Renal cortex interstitium (tissue), 15 donors: ENCODE measurements at places on chromosomes 6 and 20.

DNA sequence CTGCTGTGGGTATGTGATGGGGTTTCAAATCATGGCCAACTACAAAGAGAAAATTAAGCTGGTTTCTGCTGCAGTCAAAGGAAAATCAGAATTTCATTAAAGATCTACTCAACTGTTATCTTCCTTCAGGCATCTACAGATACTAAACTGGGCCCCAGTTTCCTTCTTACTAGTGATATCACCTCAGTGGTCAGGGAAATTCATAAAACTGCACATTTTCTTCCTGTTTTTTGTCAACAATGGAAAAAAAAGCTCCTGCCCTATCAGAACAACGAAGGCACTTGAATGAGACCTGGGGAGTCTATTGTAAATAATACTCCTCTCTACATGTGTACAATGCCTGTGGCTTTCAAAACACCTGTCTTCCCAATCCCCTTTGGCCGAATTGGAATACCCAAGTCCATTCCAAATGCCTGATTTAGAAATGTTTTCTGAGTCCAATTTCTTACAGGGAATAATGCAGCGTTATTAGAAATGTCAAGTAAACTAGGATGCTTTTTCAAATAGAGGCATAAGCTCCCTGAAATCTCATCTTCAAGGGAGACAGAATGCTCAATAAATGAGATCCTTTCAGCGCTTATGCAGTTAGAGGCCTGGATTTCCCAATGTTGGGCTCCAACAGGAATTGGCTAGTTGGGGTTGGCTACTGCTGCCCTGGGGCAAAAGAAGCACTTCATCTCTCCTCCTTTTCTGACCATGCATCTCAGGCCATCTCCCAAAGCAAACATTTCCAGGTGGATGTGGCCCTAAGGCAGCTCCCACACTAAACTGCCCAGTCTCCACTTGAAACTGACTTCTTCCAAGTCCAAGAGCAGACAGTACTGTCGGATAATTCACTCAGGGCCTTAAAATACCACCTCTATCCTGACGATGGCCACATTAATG lies 143.3 kb downstream of the NFATC2 start:
- DNase-seq = no peak

DNA sequence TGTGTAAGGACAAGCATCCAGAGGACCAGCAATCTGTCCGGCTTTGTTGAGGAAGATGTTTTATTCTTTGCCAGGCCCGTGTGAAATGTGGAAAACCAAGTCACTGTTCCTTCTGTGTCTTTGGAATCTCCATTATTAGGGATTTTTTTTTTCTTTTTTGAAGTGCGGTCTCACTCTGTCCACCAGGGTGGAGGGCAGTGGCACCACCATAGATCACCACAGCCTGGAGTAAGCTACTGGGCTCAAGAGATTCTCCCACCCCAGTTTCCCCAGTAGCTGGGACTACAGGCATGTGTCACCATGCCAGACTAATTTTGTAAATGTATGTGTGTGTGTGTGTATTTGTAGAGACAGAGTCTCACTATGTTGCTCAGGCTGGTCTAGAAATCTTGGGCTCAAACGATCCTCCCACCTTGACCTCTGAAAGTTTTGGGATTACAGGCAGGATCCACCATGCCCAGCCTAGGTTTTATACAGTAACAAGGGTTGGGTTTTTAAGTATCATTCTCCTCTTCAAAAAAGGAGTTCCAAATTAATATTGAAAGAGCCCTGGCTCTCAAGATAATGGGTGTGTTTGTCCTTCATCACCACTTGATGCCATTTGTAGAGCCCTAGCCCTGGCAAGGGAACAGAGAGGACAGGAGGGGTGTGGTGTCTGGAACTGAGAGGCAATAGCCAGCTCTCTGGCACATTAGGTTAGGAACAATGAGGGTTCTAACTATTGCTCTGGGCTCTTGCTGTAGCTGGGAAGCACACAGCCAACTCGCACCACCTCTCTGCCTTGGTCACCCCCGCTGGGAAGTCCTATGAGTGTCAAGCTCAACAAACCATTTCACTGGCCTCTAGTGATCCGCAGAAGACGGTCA lies 3.1 kb downstream of the LAMP5 start:
- no peak for DNase-seq

- DNase-seq = no peak
These were observed 12.5 kb downstream of the ID1 start for GRCh38 chr20:31617432-31618104.

- no peak for DNase-seq
These were observed 19.7 kb downstream of the NINL start for GRCh38 chr20:25565578-25566157.

- no peak for DNase-seq
These were observed 2.1 kb downstream of the BTN1A1 start for GRCh38 chr6:26502165-26502564.

DNA sequence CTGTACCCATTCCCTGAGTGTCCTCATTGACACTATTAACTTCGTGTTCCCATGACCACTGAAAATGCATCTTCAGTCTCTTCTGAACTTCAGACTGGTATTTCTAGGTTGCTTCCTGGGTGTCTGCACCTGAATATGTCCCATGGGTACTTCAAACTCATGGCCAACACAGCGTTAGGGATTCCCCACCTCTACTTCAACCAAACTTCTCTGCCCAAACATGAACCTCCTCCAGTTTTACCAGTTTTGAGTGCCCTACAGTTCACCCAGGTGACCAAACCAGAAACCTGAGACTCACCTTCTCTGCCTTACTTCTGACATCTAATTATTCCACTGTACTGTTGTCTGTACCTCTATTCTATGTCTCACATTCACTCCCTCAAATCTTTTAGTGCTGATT lies 99.5 kb upstream of the SUPT3H start:
- no peak for DNase-seq

GRCh38 chr6:43146709-43147688 lies 24.1 kb upstream of the SRF start:
- no peak for DNase-seq

- DNase-seq = no peak
These were observed 6.6 kb upstream of the SAMHD1 start for GRCh38 chr20:36957875-36958667.

DNA sequence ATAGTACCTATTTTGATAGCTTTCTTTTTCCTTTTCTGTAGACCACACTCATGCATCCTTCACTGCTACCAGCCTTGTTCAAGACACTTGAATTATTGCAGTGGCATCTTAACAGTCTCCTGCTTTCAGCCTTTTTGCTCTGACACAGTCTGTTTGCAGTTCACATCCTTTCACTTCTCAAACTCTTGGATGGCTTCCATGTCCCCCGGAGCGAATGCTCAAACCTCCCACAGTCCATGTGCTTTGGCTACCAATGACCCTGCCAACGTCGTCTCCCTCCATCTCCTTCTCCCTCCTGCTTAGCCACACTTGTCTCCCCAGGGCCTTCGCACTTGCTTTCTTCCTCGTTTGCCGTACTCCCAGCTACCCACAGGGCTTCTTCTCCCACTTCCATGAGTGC lies 270.0 kb upstream of the ZFP64 start:
- no peak for DNase-seq

DNA sequence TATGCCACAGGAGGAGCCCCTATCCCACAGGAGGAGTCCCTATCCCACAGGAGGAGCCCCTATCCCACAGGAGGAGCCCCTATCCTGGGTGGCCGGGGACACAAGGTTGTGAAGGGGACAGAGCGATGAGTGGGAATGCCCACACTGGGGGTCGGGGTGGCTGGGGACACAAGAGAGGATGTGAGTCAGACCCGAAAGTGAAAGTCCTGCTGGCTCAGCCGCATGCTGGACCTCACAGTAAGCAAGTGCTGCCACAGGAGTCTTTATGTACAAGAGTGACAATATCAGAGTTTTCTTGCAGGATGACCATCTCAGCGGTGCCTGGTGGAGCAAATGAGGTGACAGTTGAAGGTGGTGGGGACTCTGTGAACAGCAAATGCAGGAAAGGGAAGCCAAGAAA lies 93.7 kb downstream of the PSMB1 start:
- no peak for DNase-seq

DNA sequence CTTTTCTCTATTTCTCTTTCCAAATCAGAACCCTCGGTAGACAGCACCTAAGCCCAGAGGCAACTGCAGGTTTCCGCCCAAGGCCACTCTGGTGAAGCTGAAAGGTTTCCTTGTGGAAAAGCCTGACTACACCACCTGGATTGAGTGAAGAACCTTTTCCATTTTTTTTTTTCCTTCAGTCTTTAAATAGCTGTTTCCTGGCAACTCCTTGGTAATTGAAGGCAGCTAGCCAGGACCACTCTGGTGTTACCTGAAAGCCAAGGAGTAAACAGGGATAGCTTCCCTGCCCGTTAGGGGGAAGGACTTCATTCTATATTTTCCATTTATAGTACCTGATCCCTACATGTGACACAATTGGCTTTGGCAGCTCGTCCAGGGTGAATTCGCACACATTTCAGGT lies 1238.4 kb downstream of the GRIK2 start:
- DNase-seq = no peak

- no peak for DNase-seq
These were observed 13.8 kb downstream of the VAPB start for GRCh38 chr20:58402827-58403226.

DNA sequence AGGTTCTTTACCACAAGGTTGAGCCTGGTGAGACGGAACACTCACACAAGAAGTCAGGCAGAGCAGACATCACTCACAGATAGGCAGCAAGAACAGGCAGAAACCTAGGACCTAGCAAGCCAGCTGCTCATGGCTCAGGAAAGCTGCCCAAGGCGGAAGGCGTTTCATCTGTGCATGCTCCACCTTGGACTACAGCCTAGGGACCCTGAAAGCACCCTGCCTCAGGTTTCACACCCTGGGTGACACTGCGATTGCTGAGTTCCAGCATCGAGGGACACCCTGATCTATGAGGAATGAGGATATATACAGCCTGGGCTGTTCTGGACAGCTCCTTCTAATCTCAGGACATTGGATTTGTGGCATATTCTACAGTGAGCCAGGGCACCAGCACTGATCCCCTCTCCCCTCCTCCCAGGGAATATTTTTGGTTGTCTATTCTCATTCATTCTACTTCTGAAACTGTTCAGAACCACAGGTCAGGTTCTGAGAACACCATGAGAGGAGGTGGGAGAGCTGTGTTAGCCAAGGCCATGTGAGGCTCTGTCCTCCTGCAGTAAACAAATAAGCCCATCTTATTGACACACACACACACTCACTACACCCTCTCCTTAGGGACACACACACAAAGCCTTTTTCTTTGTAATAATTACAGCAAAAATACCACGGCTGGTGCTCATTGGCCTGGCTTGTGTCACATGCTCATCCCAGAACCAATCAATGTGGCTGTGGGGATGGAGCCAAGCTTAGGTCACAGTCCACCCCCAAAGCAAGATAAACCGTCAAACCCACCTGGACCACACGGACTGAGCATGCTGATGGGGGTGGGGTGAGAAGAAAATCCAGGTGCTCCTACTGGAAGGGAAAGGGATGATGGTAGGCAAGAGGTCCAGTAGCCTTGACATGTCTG lies 26.3 kb upstream of the PMEPA1 start:
- DNase-seq = no peak

DNA sequence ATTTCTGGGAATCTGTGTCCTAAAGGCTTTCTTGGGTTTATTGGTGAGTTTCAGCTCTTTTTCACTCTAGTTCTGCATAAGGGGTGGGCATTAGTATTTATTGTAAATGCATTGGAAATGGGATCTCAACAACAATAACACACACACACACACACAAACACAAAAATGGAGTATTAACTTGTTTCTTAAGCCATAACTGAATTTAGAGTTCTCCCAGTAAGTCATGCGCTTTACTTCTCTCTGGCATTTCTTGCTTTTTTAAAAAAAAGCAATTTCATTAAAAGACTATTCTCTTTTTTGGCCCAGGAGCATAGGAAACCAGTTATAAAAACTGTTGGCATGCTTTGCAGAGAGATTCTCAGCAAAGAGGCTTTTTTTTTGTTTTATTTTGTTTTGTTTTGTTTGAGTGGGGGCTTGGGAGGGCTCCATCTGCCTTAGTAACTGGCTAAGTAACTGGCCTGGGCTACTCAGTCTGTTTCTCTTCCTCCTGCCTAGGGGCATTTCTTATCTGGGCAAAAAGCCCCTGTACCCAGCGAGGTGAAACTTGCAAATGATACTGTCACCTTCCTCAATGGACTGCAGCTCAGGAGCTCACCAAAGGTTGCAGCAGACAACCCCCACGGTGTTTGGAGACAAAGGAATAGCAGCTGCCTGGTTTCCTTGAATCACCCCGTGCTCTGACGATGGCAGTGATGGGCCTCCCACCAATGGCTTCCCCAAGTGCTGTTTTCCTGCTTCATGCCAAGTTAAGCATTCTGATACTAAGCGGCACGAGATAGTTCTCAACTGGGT lies 128.5 kb downstream of the BCAS1 start:
- no peak for DNase-seq

- DNase-seq = no peak
These were observed 184.2 kb upstream of the MAN1A1 start for GRCh38 chr6:119533603-119534279.

DNA sequence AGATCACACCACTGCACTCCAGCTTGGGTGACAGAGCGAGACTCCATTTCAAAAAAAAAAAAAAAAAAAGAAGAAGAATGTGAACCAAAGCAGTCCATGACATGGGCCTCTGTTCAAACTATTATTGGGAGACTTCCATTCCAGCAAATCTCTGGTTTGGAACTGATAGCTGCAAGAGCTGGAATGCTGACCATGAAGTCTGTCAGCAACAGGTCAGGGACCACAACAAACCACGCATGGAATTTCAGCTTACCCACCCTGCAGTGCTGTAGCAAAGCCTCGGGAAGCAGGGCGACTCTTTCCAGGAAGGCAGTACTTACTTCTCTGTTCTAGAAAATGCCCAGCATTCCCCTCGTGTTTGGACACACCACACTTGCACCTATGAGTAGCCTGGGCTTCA lies 34.1 kb upstream of the TBC1D7 start:
- peak; percentile 33 for DNase-seq

GRCh38 chr20:17525650-17526049 lies 5.5 kb downstream of the BFSP1 start:
- DNase-seq = no peak

GRCh38 chr6:167047554-167047953 lies 48.4 kb downstream of the CEP43 start:
- no peak for DNase-seq

- DNase-seq = no peak
These were observed 47.0 kb upstream of the TGM3 start for GRCh38 chr20:2248837-2249236.

DNA sequence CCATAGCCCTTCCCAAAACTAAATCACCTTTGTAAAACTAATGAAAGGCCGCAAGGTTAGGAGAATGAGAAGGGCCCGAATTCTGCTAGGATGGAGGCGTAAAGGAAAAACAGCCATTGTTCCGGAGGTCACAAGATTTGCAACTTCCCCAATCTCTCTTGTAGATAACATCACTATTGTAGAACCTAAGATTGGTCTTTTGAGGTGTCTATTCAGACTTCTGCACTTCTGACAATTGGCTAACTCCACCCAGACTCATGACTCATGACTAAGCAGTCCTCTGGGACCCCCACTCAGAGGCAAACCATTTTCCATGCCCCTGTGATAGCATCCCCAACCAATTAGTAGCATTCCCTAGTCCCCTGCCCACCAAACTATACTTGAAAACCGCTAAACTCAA lies 210.5 kb upstream of the SHLD1 start:
- DNase-seq = no peak

GRCh38 chr6:31462964-31463870 lies 34.7 kb upstream of the MICB start:
- peak; percentile 80 for DNase-seq

GRCh38 chr6:113320653-113321052 lies 536.5 kb upstream of the MARCKS start:
- DNase-seq = no peak

GRCh38 chr20:21516861-21517565 lies 3.1 kb upstream of the NKX2-2 start:
- DNase-seq = no peak

GRCh38 chr6:107716688-107717089 lies 107.4 kb downstream of the SCML4 start:
- DNase-seq = no peak
